ENCODE measurements at places on chromosomes 5 and 9.

GRCh38 chr5:30030101-30030500 is 1163.4 kb upstream of the CDH6 start:
- no peak for DNase-seq

GRCh38 chr5:932151-932627 is 39.5 kb downstream of the TRIP13 start:
- no peak for DNase-seq

DNA sequence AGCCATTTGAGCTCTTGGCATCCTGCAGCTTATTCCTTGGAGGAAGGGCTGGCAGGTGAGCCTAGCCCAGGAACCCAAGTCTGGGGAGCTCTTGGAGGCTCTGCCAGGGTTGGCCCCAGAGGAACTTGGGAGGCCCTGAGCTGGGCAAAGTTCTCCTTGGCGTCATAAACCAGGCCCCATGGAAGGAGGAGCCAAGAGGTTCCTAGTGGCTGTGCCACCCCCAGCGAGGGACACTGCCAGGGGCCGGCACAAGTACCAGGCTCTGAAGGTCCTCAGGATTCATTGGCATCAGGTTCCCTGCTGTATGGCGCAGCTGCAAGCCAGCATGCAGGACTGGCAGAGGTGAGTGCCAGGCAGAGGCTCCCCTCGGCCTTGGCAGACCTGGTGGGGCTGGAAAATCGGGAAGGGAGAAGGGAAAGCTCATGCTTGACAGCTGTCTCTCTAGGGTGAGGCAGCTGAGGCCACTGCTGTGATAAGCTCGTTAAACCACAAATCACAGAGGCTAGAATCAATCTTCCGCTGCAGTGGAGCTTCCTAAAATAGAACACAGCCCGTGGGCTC is 54.6 kb upstream of the SYNPO start:
- no peak for DNase-seq

GRCh38 chr9:95801797-95802196 is 73.7 kb upstream of the ERCC6L2 start:
- no peak for DNase-seq

- no peak for DNase-seq
These were observed 258.4 kb upstream of the CCNH start for GRCh38 chr5:87671146-87671545.

DNA sequence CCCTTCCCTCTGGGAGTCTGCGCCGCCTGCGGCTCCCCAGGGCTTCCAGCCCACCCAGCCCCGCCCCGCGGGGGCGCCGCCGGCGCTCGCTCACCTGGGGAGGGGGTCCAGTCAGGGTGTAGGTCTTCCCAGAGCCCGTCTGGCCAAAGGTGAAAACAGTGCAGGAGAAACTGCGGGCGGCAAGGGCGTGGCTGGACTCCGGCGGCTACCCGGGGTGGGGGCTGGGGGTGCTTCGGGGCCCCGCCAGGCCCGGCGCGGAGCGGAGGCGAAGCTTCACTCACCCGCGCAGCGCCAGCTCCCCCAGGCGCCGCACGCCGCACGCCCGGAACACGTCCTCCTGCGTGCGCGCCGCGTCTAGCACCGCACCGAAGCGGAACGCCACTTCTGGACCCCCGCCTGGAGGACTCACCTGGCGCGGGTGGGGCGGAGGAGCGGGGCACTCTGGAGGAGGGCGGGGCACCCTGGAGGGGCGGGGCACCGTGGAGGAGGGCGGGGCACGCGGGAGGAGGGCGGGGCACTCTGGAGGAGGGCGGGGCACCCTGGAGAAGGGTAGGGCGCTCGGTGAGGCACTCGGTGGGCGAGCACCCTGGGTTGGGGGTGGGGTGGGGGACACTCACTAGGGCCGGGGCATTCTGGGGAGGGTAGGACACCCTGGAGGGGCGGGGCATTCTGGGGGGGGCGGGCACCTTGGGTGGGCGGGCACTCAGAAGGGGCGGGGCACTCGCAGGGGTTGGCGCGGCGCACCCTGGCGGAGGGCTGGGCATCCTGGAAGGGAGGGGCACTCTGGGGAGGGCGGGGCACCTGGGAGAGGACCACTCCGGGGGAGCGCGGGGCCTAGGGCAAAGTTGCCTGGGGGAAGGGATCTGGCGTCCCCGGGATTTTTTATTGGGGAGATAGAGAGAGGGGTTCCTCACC is 814 bp downstream of the KIF12 start:
- DNase-seq, result no peak

GRCh38 chr5:58074717-58075116 is 385.2 kb downstream of the PLK2 start:
- no peak for DNase-seq

GRCh38 chr5:78269088-78269703 is 25.3 kb downstream of the AP3B1 start:
- DNase-seq, result no peak

GRCh38 chr5:172858990-172859811 is 25.1 kb downstream of the ERGIC1 start:
- DNase-seq, result peak; percentile 91

DNA sequence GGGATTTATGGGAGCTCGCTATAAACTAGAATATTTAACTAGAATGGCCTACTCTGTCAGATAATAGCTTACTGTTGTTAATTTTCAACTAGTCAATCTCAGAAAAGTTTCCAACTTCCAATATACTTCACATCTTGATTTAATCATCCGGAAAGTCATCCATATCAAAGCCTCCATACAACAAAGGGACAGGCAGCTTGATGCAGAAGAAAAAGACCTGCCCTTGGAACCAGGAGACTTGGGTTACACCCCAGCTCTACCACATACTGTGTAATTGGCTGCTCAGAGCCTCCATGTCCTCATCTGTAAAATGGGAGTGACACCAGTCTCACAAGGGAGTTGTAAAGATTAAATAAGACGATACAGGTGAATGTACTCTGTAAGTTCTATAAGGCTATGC is 1.9 kb downstream of the PTPN3 start:
- no peak for DNase-seq

- no peak for DNase-seq
These were observed 764 bp upstream of the GRIN1 start for GRCh38 chr9:137138058-137138721.

GRCh38 chr5:152188251-152188650 is 216.8 kb downstream of the NMUR2 start:
- no peak for DNase-seq

Measured in AG10803 (cell line).